Suppressor macrophage (primary cell): ENCODE measurements at places on chromosomes 7 and 10.
A peak's percentile ranks its signal among the peaks of the same experiment; 100 is the strongest.

GRCh38 chr7:1663857-1664651, 6.0 kb upstream of the ELFN1 start:
- no peak for DNase-seq

- DNase-seq, result no peak
These were observed 91.6 kb upstream of the CCDC6 start for GRCh38 chr10:59997827-59998525.

DNA sequence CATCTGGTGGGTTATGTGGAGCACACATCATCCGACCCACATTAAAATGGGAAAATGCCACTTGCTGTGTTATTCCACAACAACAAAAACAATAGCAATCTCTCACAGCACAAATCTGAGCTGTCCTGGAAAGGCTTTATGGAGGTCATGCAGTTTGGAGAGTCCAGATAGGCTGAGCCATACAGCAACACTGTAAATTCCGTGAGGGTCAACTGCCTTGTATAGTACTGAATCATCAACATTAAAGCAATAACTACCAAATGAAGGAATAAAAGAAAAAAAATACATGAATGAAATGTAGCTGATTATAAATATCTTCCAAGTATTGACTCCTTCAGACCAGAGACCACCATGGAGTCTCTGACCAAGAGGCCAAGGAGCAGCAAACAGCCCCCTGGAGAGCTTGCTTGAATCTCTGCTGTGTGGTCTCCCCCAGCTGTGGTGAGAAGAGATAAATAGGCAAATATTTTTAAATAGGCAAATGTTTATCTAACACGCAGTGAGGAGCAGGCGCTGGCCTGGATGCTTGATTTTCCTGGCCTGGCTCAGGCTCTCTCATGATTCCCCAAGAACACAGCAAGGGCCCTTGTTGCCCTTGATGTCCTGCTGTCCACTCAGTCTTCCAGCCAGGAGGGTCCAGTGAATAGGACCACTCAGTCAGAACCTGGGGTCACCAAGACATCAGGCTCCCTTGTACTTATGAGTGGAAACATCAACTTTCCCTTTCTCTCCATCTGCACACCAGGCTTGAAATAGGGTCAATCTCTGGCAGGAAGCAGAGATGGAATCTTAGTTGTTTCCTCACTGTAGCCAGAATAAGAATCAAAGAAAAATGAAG, 1021.3 kb downstream of the XPNPEP1 start:
- no peak for DNase-seq

DNA sequence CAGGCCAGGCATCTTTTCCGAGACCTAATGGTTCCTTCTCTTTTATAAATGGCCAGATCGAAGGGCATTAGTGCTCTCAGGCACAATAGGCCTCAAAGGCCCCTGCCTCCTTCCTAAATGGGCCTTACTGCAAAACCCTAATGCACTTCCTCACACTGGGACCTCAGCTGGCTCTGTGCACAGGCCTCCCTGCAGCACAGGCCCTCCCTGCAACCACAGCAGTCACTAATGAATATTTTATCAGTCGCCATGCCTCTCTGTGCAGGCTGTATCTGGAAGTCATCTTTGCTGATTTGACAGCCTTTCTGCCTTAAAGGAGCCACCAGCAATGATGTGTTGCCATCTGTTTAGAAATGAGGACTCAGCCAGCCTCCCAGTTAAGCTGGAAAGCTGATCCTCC, 54.9 kb upstream of the SDK1 start:
- DNase-seq, result no peak

- DNase-seq, result peak; percentile 49
These were observed 154.1 kb upstream of the AHR start for GRCh38 chr7:17144322-17144721.

- no peak for DNase-seq
These were observed 394.9 kb downstream of the DGKB start for GRCh38 chr7:14507617-14508016.

DNA sequence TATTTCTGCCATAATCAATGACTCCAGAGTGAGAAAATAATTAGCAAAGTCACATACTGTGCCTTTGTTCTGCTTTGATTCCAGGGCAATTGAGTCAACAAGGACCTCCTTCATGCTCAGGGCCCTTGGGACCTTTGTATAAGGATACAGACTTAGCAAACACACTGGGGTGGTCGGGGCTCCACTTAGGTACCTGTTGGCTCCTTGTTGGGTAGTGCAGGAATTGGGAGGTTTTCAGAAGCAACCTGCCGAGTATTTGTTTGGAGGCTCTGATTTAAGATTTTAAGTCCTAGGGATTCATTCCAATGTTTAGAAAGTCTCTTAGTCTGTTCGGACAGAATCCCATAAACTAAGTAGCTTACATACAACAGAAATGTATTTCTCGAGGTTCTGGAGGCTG, 3.0 kb downstream of the ADCK2 start:
- DNase-seq, result no peak

DNA sequence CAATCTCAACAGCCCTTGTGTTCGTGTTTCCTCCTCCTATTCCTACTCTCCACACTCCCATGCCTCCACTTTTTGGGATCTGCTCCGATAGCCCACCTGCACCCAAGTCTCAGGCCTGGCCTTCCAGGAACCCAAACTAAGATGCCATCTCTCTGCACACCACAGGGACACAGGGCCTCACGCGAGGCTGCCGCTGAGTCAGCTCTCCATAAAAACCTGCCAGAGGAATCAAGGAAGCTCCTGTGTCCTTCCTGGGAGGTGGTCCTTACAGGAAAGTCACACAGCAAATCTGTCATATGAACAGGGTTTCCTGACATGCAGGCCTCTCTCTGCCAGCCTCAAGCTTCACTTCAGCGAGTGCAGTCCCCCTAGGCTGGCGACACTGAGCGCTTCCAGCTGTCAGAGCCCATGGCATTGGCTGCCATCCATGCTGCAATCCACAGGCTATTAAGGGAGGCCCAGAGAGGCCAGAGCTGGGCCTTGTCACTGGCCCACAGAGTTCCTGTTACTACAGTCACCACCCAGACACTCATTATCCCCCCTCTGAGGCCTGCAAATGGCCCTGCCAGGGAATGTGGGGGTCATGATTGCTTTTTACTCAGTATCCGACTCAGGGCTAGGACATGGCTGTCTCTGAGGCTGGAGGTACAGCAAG, 151.4 kb downstream of the OAT start:
- DNase-seq, result no peak

DNA sequence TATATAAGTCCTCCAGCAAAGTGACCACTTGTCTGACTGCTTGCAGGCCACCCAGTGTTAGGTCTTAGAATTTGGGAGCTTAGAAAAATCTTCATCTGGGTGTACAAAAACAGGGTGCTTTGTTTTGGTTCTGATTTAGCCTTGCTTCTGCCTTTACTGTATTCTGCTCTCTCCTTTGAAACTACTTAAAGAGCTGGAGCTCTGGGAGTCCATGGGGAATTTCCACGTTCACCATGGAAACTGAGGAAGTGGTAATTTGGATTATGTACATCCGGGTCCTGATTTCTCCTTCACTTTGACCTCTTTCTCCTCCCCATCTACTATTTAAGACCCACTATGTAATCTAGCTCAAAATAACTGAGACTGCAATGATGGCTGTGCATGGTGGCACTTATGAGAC, 103.0 kb downstream of the JAZF1 start:
- no peak for DNase-seq

- no peak for DNase-seq
These were observed 20.6 kb downstream of the AZGP1 start for GRCh38 chr7:99955247-99955646.

GRCh38 chr7:130446259-130446658, 5.4 kb upstream of the CEP41 start:
- no peak for DNase-seq

DNA sequence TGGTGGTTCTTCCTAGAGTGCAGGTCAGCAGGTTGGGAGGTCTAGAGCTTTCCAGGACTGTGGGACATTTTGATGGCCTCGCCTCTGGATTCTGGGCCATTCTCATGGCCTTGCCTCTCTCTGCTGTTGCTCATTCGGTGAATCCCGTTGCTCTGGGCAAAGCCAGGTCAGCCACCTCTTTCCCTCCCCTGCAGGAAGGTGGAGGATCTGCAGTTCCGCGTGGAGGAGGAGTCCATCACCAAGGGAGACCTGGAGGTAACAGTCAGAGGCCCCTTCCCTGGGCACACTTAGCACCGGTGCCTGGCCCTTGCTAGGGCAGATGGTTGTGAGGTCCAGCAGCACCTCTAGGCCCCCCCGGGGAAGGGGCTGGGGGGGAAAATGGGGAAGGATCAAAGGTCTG, 74.9 kb downstream of the CLIP2 start:
- DNase-seq, result no peak

- no peak for DNase-seq
These were observed 147.0 kb downstream of the NRP1 start for GRCh38 chr10:33187427-33187999.

DNA sequence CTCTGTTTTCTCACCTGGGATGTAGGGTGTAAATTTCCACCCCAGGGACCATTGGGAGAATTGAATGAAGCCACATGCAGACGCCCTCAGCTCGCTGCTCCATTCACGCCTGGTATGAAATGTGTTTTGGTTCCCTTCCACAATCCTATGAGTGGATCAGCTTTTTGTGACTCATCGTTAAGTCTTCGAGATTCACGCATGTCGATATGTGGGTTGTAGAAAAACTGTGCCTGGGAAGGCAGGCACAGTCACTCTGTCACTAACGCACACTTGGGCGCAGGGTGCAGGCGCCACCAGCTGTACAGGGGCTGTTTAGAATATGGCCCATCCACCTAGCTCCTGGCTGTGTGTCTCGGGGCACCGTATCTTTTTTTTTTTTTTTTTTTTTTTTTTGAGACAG, 64.2 kb upstream of the SH2B2 start:
- DNase-seq, result no peak

- DNase-seq, result no peak
These were observed 142.9 kb downstream of the THSD7A start for GRCh38 chr7:11689096-11689495.

GRCh38 chr7:97871659-97872024, 566 bp downstream of the ASNS start:
- no peak for DNase-seq

DNA sequence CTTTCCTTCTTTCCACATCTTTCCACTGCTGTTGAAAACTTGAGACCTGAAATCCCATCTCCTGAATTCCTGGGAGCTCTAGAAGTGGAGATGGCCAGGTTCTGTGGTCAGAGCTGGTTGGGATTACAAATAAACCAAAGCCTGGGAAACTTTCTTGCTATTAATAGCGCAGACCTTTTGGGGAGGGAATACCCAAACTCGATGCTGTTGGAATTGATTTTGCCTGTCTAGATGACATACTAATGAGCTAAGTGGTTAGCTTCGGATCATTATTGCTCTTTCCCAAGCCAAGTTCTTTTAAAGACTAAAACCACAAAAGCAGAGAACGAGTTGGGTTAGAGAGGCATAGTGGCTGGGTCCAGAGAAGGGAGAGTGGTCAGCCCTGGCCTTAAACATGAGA, 76.6 kb downstream of the TCF7L2 start:
- no peak for DNase-seq
